ENCODE measurements at places on chromosomes 6 and 20. TPM values are rescaled to one million over a fixed set of nuclear protein-coding genes. Genes with fewer than 3 reads are reported as not detected.

The SLC22A3 gene
- total RNA-seq, result 2.5 TPM

The MPC1 gene
- 27.5 TPM for total RNA-seq

The TUBB1 gene
- not detected for total RNA-seq

The PCK1 gene
- not detected for total RNA-seq

The PREX1 gene
- 0.08 TPM for total RNA-seq

The DAAM2 gene
- 0.16 TPM for total RNA-seq

The CD93 gene
- under 0.01 TPM for total RNA-seq

The PACRG gene
- 2.3 TPM for total RNA-seq

The GLP1R gene
- not detected for total RNA-seq

The NCOA5 gene
- total RNA-seq, result 14.0 TPM

The SRSF6 gene
- 33.8 TPM for total RNA-seq

The RIPOR2 gene
- not detected for total RNA-seq

The PNLDC1 gene
- not detected for total RNA-seq

The PDYN gene
- total RNA-seq, result not detected

The OSER1 gene
- 29.1 TPM for total RNA-seq

The SIM1 gene
- total RNA-seq, result not detected

The EPHA7 gene
- not detected for total RNA-seq

The EYS gene
- 0.27 TPM for total RNA-seq

The SLC16A10 gene
- not detected for total RNA-seq

The KIFC1 gene
- total RNA-seq, result 14.0 TPM

The ABHD16A gene
- total RNA-seq, result 27.8 TPM

The HRH3 gene
- not detected for total RNA-seq

The SAMD10 gene
- total RNA-seq, result 3.0 TPM

The FLRT3 gene
- 38.8 TPM for total RNA-seq

The CDSN gene
- total RNA-seq, result 1.7 TPM

The TTBK1 gene
- not detected for total RNA-seq

The PRSS35 gene
- total RNA-seq, result not detected

All from hair follicular keratinocyte (primary cell).